ENCODE measurements at places on chromosomes 3 and 15.

DNA sequence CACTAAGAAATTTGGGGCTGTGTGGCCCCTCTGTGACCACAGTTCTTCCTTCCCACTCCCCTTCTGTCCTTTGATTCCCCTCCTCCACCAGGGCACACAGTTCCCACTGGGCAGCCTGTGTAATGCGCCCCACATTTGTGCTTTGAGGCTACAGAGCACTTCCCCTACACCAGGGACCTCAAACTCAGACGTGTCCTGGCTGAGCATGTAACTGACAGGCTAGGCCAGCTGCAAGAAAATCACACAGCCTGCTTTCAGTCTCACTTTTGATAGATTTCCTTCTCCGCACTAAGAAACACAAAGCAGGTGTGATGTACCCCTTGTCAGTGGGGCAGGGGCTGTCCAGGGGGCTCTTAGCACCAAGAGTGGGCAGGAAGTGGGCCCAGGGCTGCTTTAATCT, 29.6 kb downstream of the PRKCD start:
- no peak for DNase-seq

DNA sequence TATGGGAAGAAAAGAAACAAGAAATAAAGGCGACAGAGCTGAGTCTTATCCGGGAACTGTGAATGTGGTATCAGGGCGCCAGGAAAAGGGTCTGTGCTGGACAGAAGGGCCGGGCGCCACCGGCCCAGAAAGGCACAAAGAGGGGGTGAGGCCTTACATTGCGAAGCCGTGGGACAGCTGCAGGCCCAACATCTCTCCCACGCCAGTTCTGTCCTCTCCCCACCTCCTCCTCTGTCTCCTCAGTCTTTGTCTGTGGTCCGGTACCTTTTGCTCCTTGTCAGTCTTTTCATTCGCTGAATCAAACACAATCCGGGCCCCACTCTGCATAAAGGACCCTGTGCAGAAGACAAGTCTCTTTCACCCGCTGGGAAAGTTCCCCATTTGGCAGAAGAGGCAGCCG, 81.8 kb downstream of the LRIG1 start:
- no peak for DNase-seq

DNA sequence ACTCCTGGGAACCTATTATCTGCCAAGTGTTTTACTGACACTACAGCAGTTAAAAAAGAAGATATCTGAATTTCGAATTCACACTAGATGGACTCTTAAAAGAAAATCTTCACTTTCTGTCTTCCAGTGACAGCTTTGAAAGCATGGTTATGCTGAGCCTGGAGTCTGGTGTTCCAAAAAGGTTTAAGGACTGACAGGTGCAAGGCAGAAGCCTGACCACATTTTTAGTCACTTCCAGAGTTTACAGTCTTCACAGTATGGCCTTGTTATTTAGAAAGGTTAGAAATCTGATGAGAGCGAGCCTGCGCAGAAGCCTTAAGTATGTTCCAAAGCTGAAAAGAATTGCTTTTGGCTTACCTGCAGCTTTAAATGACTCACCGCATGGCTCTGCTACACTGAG, 59.9 kb downstream of the ETV5 start:
- DNase-seq = no peak

DNA sequence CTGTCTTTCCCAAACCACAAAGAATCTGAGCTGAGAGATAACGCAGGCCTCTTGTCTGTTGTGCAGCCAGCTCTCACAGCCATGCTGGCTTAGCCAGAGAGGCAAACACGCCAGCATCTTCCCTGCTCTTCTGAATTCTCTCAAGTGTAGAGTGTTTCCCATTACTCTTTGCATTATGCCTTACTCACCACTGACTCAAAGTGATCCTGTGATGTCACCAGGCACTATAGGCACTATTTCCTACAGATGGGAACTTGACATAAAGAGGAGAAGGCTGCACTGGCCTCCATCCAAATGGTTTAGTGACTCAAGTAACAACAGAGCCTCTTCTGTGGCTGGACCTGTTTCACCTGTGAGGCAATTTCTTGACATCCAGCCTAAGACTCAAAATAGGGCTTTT, 44.4 kb downstream of the PDZRN3 start:
- peak; percentile 91 for DNase-seq

GRCh38 chr15:70048198-70048565, 49.5 kb downstream of the TLE3 start:
- no peak for DNase-seq

DNA sequence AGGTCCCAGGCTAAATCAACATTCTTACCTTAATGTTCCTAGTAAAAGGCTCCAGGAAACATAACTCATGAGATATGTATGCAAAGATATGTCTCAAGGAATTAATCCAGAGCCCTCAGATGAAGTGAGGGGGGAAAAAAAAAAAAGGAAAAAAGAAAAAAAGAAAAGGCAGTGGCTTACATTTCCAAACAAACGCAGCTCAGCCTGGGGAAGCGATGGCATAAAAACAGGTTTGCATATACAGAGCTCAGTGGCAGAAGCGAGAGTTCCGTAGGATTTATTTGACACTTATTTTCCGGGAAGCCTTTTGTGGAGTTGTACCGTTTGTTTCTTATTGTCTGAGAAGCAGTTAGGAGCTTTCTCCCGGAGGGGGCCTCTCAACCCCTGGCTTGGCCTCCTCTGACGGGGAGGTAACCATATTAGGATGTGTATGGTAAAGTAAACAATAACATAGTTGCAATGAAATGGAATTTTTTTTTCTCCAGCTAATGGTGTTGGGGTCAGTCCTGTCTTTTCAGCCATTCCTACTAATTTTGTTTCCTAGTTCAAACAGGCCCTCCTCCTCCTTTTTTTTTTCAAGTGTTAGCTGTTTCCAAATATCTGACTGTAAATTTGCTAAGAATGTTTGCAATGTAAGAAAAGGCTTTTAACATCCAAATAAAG, 338.6 kb downstream of the FOXP1 start:
- peak; percentile 60 for DNase-seq

- no peak for DNase-seq
Measured at GRCh38 chr15:64856429-64857145, 14.9 kb downstream of the PLEKHO2 start.

- no peak for DNase-seq
Measured at GRCh38 chr15:30978328-30978727, 13.1 kb downstream of the MTMR10 start.

- DNase-seq = no peak
Measured at GRCh38 chr3:47872916-47873315, 70.0 kb downstream of the DHX30 start.

- DNase-seq = peak; percentile 52
Measured at GRCh38 chr3:159824333-159824732, 164.3 kb upstream of the IL12A start.

- DNase-seq = no peak
Measured at GRCh38 chr3:137761099-137761562, 3.0 kb upstream of the SOX14 start.

DNA sequence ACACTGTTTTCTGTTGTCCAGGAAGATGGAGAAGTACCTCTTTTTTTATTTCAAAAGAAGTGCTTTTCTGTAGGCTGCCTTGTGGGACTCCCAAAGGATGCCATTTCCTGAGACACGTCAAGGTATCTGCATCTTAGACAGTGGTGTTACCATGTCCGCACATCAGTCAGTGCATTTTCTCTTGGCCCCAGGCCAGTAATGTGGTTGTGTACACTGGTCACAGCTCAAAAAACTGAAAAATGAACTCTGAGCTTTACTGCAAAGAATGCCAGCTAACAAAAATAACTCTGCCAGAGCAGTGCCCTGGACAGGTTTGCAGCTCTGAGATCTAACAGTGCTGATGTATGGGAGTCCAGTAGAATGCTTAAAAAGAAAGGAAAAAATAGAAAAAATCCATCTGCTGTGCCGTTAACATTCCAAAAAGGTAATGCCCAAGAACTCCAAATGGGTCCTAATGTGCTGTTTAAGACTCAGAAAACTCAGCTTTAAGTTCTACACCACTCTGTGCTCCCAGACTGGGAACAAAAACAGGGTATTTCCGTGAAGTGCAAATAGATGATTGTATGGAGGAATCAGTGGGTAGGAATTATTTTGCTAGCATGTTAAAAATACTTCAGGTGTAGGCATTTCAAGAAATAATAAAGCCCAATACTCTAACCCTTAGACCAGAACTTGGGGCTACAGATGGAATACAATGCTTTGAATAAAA, 315.9 kb downstream of the FEZF2 start:
- DNase-seq = no peak

DNA sequence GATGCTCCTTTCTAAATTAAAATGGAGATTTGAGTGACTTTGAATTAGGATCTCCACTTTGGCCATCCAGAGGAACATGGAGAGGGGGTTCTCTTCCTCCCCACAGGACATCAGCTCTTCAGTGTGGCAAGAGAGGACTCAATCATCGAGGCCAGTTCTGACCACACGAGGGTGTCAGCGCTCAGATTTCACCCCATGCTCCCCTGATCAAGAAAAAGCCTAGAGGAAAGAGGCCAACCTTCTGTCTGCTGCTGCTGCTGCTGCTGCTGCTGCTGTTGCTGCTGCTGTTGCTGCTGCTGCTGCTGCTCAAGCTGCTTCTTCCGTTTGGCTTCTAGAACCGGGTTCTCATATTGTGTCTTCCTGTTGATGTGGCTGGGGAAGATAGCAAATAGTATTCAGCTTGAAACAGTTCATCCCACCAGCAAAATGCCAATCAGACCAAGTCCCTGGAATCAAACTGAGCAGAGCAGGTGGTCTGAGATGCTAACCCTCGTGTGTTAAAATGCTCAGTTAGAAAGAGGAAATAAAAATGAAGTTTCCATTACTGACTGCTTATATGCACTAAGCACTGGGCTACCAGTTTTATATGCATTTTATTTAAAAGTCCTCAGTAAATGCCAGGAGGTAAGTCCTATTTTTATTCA, 599.0 kb downstream of the MAGI1 start:
- DNase-seq = no peak

GRCh38 chr3:28012830-28013229, 228.6 kb upstream of the CMC1 start:
- no peak for DNase-seq

GRCh38 chr15:25734680-25735355, 128.3 kb downstream of the ATP10A start:
- DNase-seq = no peak

- DNase-seq = no peak
Measured at GRCh38 chr15:73969151-73969759, 22.8 kb downstream of the STOML1 start.

GRCh38 chr15:44489464-44489863, 47.5 kb upstream of the EIF3J start:
- DNase-seq = peak; percentile 46

- DNase-seq = no peak
Measured at GRCh38 chr3:58307639-58308215, 1.4 kb downstream of the HTD2 start.

GRCh38 chr15:31327669-31328427, 1.2 kb downstream of the KLF13 start:
- DNase-seq = no peak

Data from AG04449 (cell line).